ENCODE measurements at places on chromosomes 4 and X.

- no peak for DNase-seq
Observed at GRCh38 chr4:29153642-29154041, 1566.5 kb upstream of the PCDH7 start.

DNA sequence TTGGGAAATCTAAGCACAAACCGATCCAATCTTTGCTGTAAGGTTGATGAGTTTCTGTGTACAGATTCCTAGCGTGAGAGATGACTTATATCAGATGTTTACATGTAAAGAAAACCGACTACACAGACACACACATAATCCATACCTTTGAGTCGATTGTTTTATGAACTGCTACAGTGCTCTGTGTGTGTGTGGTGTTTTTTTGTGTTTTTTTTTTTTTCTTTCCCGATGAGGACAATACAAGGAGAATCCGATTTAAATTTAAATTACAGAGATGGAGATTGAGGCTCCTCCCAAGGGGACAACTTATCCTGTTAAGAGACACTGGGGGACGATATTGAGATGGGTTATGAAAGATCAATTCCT, 461 bp upstream of the SLC9A6 start:
- DNase-seq: no peak

DNA sequence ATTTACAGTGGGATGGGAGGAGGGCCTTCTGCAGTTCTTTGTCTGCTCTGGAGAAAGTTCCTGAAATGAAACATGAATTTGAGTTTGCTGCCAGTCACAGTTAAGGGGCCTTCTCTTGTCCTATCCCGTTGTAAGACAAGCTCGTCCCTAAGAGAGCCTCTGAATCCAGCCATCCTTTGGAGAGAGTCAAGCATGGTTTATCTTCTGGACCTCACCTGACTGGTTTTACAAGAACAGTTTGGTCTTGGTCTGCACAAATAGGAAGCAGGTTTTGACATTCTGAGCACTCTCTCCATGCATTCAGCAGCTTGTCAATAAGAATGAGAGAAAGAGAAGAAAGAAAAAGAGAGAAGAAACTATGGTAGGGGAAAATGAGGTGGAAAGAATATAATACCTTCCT, 20.4 kb upstream of the TENM3 start:
- no peak for DNase-seq

GRCh38 chr4:125169192-125169591, 145.6 kb upstream of the FAT4 start:
- no peak for DNase-seq

DNA sequence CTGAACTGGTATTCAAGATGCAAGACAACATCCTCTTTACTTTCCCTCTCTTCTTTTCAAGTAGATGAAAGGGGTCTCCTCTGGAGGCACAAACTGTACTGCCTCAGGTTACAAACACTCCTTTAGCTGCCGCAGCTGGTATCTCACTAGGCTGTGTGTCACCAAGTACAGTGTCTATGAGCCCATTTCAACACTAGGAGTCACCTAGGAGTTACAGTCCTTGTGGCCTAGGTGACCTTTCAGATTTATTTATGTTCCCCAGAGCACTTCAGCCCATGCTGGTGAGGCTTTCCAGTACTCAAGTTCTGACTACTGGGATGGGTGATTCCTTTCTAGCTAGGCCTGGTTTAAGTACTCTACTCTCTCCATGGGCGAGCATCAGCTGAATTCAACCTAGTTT, 32.4 kb upstream of the TMLHE start:
- no peak for DNase-seq

DNA sequence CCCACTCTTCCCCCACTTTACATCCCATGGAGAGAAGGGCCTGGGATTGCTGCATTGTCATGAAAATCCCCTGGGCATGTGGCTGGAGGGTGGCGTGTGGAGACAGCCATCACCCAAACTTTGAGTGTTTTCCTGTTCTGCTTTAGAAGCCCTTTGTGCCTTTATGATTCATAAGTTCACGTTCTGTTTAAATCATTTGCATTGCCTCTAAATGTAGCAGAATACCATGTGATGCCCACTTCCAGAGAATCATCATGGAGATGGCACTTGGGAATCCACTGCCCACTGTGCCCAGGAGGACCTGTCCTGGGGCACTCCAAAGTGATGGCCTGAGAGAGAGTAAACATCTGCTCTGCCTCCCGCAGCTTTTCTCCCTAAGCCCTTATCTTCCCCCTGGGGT, 52.8 kb downstream of the MED28 start:
- no peak for DNase-seq

GRCh38 chr4:73275318-73275654, 16.7 kb upstream of the ANKRD17 start:
- no peak for DNase-seq

DNA sequence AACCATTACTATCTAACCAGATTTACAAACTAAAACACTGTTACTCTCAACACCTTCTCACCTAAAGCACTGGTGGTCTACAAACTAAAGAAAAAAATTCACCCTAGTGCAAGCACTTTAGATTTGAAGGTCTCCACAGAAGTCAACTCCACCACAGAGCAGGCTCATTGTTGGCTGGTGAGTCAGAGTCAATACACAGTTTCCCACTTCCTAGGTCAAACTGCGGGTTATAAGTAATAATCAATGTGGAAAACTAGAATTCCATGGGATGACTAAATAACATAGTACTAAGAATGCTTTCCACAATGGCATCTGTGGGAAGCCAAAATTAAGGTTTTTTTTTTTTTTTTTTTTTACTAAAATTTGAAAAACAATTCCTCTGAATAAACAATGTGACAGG, 191.8 kb downstream of the PDGFC start:
- DNase-seq: no peak

DNA sequence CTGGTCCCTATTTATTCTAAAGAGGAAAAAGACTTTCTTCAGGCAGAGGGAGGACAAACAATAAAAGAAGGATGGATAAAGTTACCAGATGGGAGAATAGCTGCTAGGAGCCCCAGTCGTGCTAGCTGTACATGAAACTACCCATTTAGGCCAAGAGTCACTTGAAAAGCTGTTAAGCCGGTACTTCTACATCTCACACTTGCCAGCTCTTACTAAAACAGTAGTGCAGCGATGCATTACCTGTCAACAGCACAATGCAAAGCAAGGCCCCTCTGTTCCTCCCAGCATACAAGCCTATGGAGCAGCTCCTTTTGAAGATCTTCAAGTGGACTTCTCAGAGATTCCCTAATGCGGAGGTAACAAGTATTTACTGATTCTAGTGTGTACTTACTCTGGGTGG, 1138.8 kb downstream of the ARAP2 start:
- DNase-seq: no peak

GRCh38 chr4:186832906-186833305, 109.2 kb upstream of the FAT1 start:
- no peak for DNase-seq

DNA sequence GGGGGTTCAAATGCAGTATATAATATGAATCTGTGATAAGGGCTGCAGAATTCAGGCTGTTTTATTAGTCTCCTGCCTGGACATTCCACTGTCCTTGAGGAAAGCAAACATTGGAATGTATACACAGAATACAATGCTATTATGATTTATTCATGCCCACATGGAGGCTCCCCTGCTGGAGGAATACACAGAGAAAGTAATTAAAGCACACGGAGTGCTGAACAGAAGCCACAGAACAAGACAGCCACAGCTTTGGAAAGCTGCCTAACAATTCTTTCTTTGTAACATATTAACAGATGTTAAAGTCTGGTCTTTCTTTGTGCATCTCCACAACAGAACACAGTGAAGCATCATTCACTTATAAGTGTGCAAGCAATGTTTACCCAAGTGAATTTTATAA, 155.8 kb downstream of the ARAP2 start:
- no peak for DNase-seq

DNA sequence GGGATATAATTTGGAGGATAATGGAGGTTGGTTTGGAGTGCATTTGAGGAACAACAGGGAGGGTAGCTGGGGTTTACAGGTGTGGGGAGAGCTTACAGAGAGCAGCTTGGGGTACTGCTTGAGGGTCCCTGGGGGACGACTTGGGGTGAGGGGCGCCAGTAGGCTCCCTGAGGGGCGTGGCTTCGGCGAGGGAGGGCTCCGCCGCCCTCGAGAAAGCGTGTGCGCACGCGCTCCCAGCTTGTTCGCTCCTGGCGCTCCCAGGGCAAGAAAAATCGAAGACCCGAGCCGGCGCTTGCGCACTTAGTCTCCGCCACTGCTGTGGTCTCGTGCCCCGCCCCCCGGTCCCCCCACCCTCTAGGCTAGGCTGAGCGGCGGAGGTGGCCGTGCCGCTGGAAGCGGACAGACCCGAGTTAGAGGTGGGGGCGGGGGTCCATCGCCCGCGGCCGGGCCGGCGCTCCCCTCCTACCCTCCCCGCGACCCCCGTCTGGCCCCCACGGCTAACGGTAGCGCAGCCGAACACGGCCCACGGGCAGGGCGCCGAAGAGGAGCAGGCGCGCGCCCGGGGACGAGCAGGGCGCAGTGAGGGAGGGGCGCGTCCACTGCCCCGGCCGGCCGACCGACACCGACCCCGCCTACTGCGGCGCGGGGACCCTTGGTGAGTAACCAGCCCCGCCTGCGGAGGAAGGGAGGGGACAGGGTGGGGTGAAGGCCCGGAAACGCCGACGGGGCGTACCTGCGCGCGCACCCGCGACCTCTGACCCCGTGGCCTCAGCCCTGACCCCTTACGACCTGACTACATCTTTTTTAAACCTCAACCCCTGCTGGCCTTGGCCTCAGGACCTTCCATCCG, 5.4 kb upstream of the CCDC120 start:
- peak; percentile 35 for DNase-seq

GRCh38 chrX:1093121-1093520, 119.3 kb downstream of the CRLF2 start:
- no peak for DNase-seq

GRCh38 chr4:85826060-85826678, 351.2 kb downstream of the ARHGAP24 start:
- no peak for DNase-seq

DNA sequence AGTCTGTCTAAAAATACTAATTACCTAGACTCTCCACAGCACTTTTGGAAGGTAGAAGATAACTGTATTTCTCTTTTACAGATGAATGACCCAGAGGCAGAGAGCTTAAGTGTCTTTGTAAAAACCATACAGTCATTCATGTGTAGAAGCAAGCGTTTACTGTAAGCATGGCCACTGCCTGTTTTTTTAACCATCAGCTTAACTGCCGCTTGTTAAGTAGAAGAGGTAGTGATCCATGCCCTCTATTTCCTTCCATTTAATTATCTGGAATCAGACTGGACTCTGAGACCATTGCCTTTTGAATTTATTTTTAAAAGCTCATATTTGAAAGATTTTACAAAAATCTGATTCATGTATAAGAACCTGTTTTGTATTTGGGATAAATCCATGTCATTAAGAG, 111.2 kb upstream of the TECRL start:
- DNase-seq: no peak

- DNase-seq: no peak
Observed at GRCh38 chr4:69823481-69824186, 36.3 kb downstream of the SULT1E1 start.

DNA sequence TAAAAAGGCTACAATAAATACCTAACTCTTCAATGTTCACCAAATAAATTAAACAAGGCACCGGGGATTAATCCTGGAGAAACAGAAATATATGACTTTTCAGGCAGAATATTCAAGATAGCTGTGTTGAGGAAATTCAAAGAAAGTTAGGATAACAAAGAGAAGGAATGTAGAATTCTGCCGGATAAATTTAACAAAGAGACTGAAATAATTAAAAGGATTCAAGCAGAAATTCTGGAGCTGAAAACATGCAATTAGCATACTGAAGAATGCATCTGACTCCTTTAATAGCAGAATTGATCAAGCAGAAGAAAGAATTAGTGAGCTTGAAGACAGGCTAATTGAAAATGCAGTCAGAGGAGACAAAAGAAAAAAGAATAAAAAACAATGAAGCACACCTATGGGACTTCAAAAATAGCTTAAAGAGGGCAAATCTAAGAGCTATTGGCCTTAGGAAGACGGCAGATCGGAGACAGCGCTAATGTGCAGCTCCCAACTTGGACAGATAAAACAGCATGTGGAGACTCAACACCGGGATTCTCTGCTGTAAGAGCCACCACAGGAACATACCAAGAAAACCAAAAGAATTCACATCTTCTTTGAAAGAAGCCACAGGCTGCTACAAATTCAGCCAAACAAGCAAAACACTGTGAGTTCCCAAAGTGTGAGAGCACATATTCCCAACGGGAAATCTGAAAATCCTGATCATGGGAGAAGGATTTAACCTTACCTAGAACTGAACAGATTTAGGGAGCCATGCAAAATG, 1290.9 kb downstream of the PCDH18 start:
- no peak for DNase-seq

- no peak for DNase-seq
Observed at GRCh38 chr4:82957045-82957444, 53.6 kb downstream of the LIN54 start.

- DNase-seq: peak; percentile 21
Observed at GRCh38 chr4:75698162-75698962, 25.2 kb upstream of the G3BP2 start.
